Stimulated activated CD8-positive, alpha-beta memory T cell treated with anti-CD3 and anti-CD28 coated beads, Interleukin-15, amount 100 ng/mL, for 1 hour (primary cell): ENCODE measurements at places on chromosomes 12 and 14.

DNA sequence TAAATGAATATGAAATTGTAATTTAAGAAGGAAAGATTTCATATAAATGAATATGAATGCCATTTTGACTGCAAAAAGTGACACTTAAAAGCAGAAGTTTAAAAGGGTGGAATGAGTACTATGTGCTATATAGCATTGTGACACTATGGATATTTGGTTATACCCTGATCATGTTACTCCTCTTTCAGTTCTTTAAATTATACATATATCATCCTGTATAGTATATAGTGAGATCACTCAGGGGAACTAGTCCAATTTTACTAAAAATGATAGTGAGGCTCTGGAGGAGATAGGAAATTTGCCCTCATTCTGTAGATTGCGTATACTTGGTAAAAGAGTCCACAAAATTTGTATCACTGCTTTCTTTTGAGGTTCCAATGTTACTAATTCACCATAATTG, 155.7 kb upstream of the BTG1 start:
- no peak for DNase-seq

DNA sequence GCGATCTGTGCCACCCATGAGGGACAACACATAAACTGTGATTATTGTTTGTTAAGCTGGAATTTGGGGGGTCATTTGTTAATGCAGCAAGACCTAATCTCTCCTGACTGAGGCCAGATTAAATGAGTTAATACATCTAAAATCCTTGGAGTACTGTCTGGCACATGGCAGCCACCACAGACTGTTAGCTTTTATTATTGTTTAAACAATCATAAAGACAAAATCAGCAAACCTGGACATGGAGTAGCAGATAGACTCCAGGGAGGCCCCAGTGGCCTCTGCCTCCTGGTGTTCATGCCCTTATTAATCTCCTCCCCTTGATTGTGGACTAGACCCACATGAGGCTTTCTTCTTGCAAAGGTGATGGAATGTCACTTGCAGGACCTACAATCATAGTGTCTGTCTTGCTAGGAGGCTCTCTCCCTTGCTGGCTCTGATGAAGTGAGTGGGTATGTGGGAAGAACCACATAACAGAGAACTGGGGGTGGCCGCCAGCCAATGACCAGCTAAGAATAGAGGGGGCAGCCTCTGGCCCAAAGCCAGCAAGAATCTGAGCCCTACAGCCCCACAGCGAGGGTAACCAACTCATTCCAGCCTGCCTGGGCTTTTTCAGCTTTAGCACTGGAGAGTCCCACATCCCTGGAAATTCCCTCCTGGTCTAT, 142.0 kb downstream of the SCARB1 start:
- DNase-seq = no peak

DNA sequence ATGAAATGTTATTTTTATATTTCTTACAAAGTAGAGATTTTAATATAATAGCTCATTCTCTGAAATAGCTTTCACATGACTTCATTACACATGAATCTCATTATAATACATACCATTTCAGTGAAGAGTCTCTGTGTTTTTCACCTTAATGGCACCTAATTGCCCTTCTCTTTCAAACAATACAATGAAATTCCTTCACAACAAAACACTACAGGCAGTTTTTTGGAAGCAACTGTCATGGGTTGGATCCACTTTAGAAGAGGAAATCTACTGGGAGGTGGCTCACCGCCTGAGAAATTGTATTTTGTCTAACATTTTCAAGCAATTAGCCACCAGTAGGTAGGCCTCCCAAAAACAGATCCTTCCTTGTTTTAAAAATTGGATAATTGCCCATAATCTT, 40.3 kb upstream of the RGS6 start:
- no peak for DNase-seq

GRCh38 chr12:131380220-131380964, 330.5 kb upstream of the SFSWAP start:
- DNase-seq = no peak

DNA sequence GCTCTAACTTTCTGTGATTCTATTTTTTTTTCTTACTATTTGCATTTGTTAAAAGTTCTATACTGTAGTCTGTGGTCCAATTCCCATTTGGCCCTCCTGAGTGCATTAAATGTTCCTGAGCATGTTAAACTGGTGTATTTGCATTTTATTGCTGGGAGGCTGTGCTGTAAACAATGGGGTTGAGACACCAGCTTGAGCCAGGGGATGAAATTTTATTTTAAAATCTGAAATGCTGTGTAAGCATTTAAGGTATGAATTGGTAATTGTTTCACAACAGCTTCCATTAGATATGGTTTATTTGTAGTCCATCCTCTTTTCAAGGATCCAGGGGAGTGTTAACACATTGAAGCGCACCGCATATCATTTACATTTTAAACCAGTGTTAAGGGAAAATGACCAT, 89.9 kb upstream of the RFX4 start:
- no peak for DNase-seq

DNA sequence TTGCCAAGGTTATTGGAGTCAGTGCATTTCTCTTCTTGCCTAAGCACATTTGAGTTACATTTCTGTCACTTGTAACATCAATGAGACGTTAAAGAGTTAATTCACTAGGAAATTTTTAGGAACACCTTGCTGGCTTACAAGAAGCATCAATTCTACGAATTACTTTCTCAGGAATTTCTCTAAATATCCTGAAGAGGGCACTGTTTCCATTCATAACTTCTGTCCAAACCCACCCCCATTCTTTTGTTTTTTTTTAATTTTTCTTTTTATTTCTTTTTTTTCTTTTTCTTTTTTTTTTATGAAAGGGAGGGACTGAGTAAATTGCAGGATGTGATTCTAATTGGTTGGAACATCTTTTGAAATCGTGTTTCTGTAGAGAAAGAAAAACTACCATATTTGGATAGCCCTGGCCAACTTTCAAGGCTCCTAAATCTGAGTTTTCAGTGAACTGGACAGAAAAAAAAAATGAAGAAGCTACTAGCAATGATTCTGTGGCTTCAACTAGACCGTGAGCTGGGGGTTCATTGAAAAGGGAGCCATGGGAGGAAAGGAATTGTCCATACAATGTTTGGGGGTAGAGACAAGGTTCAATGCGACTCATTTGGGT, 285.3 kb downstream of the DAD1 start:
- no peak for DNase-seq

- no peak for DNase-seq
Measured at GRCh38 chr12:5171701-5172100, 128.0 kb downstream of the KCNA5 start.

DNA sequence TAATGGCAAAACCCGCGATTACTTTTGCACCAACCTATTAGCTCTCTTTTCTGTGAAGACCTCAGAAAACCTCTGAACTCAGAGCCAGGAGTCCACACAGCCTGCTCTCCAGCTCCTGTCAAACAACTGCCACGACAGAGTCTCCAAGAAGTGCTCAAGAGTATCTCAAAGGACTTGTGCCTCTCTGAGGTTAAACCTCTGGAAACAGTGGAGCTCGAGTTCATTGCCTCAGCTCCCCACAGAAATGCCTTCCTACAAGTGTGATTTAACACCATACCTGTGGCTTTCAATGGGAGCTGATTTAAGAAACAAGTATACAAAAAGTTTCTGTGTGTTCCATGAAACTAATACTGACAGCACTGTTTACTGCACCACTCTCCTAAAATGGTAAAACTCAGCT, 20.1 kb downstream of the ACTN1 start:
- DNase-seq = no peak

GRCh38 chr14:69320581-69321365, 60.8 kb downstream of the GALNT16 start:
- DNase-seq = no peak

GRCh38 chr12:52313461-52313860, 7.7 kb downstream of the KRT83 start:
- DNase-seq = no peak

DNA sequence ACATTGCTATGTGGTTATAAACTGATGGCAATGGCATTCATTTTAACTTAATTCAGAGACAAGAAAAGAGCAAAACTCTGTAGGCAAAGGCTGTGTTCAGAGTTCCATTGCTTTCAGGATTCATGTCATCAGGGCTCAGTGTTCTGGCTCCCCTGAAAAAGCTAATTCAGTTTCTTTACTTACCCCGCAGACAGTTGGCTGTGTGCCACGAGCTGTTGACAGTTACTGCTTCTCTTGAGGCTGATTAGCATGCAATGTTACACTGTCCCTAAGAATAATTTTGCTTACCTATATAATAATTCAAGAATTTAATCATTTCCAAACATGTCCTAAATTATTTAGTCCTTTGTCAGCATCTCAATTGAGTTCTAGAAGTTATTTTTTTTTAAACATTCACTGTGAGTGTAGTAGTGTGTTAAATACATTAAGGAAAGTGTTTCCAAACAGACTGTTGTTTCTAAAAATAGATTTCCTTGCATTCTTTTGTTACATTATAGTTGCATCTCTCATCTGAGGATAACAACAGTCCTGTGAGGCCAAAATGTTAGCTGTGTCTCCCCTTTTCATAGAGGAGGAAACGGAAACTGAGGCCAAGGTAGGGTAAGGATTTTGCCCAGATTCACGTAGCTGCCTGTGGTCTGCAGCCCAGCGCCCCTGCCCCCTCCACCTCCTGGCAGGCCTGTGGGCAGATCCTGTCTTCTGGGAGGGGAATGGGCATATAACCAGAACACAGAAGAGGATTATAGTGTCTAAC, 98.6 kb downstream of the PELI2 start:
- DNase-seq = no peak

- no peak for DNase-seq
Measured at GRCh38 chr12:28629691-28630090, 439.4 kb downstream of the CCDC91 start.

DNA sequence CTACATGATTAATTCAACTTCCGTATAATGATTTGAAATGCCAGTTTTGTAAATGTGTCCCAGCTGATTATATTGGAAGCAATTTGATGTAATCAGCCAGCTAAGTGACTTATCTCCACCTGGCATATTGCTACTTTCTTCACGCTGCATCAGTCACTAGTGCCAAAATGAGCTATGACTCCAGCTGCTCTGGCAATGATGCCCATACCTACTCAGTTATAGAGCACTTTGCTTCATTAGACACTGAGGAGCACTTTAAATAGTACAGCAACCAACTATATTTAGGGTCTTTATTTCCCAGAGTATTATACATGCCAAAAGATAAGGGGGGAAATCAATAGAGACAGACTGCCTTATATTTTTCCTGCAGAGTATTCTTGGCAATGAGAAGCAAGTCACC, 67.9 kb upstream of the LIN7A start:
- DNase-seq = no peak

DNA sequence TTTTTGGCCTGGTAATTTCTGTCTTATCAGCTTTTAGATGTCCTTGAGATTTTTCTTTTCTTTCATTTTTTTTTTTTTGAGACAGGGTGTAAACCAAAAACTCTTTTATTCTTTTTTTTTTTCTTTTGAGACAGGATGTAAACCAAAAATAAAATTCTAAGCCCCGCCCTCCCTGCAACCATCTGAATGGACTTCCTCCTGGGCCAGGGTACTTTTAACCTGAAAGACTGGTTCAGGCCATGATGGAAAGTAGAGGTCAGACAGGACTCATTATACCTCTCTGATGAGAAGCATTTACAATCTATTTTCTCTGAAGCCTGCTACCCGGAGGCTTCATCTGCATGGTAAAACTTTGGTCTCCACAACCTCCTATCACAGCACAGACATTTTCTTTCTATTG, 33.5 kb upstream of the TCL1B start:
- DNase-seq = no peak

GRCh38 chr12:27025116-27025515, 2.8 kb downstream of the MED21 start:
- no peak for DNase-seq

GRCh38 chr12:7068240-7068993, 7.9 kb downstream of the C1S start:
- no peak for DNase-seq

DNA sequence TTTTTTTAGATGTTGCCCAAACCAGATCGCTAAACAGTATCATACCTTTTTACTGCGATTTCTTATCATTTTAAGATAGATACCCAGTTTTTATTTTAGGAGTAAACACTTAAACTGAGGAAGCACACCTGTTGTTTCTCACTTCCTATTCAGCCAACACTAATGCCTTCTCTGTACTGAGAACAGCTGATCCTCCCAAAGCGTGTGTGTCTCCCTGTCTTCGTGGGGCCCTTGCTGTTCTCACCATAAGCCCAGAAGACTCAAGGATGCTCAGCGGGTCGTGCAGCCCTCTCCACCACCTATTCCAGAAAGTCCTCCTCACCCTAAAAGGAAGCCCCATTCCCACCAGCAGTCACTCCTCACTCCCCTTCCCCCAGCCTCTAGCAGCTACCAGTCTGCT, 14.8 kb downstream of the PPP2R5C start:
- no peak for DNase-seq

GRCh38 chr14:99007795-99008194, 264.2 kb downstream of the BCL11B start:
- no peak for DNase-seq
